ENCODE measurements at places on chromosomes 4 and X. TPM values are rescaled to one million over a fixed set of nuclear protein-coding genes. Genes with fewer than 3 reads are reported as not detected.

The RTL5 gene
- total RNA-seq: 0.40 TPM

The OCRL gene
- 22.2 TPM for total RNA-seq

The ATP6AP1 gene
- 70.3 TPM for total RNA-seq

The UGT8 gene
- total RNA-seq: not detected

The CT45A10 gene
- total RNA-seq: not detected

The PNCK gene
- total RNA-seq: not detected

The MAGEA12 gene
- not detected for total RNA-seq

All from thoracic aorta endothelial cell (primary cell).